ENCODE measurements at places on chromosomes 6 and 20.

GRCh38 chr20:24066076-24066700, 77.6 kb upstream of the GGTLC1 start:
- DNase-seq, result peak; percentile 35

DNA sequence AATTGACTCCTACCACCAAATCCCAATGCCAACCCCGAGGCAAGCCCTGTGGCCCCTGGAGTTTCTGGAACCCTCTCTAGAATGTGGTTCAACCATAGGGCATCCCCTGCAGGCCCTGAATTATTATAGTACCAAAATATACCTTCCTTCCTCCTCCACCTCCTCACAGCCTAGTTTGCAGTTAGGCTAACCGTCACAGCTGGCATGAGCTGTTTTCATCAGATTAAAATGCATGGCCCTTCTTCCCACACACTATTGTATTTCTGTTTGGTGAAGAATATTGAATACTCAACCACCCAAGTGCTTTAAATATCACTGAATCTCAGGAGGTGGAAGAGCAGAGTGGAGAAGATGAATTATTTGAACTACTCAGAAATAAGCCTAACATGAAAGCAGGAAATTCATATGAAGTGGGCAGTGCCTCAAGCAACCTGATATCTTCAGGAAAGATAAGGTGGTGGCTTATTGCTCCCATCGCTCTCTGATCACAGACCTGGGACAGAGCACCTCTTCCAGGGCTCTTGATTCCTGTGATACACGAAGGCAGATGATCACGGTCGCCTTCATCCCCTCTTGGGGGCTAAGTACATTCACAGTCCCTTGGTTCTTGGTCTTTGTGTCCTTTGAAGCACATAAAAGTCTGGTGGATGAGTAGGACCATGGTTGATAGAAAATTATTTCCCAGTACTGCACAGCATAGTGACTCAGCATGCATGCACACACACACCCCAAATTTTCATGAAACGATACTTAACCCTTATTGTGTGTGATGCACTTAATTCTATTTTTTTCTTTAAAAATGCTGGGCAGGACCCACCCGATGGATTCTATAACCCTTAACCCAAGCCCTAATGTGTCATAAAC, 90.9 kb downstream of the PSMG4 start:
- DNase-seq, result no peak

DNA sequence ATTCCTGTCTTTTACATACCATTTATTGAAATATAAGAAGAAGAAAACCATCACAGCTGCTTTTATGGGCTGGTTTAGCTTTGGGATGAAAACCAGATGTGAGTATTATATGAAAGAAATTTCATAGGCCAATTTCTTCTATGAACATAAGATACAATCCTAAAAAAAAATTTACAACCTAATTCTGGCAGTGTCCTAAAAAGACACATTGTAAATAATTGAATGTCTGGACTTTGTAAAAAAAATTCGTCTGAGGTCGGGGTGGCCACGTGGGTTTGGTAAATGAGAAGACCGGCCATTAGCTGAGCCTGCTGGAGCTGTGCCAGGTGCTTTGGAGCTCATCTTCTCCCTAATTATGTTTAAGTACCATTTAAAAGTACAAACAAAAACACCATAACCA, 26.8 kb downstream of the DACT2 start:
- no peak for DNase-seq

DNA sequence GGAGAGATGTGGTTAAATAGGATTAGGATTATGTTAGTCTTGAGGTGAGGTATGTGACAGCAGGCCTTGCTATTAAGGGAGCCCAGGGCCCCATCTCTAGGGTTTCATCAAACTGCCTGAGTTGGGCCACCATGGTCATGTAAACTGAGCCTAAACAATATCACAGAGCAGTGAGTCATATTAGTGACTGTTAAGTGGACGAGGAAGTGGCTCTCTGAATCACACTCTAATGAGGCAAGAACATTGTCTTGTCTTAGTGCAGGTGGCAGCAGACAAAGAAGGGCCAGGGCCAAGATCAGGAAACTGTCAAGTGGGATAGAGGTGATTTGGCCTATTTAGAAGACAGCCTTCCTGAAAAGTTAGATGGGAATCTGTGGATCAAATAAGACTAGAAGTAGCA, 23.1 kb downstream of the ENPP3 start:
- no peak for DNase-seq

- DNase-seq, result no peak
Observed at GRCh38 chr20:57193094-57193493, 73.3 kb downstream of the BMP7 start.

- DNase-seq, result no peak
Observed at GRCh38 chr6:91080871-91081270, 494.0 kb upstream of the MAP3K7 start.

GRCh38 chr6:25787428-25787827, 32.9 kb downstream of the SLC17A4 start:
- no peak for DNase-seq

- DNase-seq, result peak; percentile 65
Observed at GRCh38 chr20:51386586-51386985, 155.9 kb downstream of the NFATC2 start.

GRCh38 chr20:36549628-36549941, 8.3 kb downstream of the MYL9 start:
- no peak for DNase-seq

DNA sequence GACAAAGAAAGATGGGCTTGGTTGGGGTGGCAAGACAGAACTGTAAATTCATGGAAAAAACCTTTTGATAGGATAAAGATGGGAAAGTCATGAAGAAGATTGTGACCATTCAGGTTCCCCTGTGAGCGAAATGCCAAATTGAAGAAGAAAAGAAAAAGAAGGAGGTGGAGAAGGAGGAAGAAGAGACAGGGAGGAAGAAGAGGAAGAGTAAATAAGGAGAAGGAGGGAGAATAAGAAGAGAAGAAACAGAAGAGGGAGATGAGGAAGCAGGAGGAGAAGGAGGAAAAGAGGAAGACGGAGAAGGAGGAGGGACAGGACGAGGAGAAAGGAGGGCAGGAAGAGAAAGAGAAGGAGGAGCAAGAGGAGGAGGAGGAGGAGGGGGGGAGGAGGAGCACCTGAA, 199.8 kb downstream of the SLC24A3 start:
- no peak for DNase-seq

DNA sequence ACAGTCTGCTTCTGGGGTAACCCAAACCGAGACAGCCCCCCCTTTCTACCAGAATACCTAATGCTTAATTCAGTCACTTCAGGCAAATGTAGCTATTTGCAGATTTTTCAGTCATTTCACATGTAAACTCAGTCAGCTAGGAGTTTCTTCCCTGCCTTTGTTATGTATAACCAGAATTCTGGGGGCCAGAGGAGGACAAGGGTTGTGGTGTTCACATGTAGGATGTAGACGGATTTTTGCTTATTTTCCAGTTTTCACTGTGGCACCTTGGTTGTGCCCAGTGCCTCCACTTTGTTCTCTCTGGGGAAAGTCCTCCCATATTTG, 51.1 kb downstream of the PROKR2 start:
- no peak for DNase-seq

DNA sequence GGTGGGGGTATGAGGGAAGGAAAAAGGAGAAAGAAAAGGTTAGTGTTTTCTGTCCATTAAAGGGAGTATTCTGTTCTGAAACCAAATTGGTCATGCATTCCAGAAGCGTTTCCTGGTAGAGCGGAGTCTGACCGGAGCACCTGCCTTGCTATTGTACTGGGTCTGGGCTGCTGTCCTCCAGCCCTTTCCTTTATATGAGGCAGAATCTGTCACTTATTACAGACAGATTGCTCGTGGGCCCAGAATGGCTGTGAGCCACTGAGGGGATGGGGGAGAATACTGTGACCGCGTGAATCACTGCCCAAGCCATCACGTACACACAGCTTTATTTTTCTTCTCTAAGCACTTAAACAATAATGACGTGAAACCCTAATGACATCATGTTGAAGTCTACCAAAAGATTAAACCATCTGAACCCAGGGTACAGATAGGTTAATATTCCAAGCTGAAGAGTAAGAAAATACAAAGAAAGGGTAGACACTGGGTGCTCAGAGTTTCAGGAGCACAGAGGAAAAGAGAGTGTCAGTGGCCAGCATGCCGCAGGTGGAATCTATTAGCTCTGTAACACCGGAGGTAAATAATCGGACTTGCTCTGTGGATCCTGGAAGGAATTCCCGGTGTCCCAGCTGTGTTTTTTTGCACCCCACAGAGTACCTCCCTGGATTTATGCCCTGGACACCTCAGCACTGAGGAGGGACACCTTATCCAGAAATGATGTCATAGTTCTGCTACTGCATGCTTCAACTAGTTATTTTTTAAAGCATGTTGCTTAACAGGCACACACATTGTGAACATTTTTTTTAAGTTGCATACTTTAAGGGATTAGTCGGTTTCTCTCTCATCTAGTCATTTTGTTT, 573.3 kb downstream of the PKHD1 start:
- no peak for DNase-seq

DNA sequence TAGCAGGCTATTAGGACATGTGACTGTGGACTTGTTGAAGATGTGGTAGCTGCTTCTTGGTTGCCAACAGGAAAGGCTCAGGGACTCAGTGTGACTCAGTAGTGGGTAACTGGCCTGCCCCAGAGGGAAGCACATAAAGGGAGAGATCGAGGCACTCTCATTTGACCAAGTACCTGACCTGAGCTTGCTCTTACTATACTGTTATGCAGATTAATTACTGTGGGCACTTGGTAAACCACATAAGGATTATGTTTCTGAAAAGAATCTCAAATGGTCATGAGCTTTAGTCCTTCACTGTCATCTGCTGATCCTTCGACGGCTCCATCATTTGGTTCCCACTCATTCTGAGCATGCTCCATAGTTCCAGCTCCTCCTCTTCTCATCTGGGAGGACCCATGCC, 48.2 kb upstream of the RPL7L1 start:
- no peak for DNase-seq

- no peak for DNase-seq
Observed at GRCh38 chr6:160028487-160029275, 59.8 kb downstream of the IGF2R start.

DNA sequence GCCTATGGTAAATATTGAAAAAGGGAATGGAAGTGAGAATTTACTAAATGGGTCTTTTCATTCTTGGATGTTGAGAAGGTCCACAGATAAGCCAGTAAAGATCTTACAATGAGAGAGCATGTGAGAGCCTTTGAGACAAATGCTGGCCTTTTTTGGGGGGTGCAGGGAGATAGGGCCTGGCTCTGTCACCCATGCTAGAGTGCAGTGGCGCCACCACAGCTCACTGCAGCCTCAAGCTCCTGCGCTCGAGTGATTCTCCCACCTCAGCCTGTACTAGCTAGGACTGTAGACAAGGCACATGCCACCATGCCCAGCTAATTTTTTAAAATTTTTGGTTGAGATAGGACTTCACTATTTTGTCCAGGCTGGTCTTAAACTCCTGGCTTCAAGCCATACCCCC, 63.2 kb upstream of the TMEM181 start:
- DNase-seq, result no peak

GRCh38 chr6:153625089-153625488, 414.0 kb upstream of the OPRM1 start:
- no peak for DNase-seq

GRCh38 chr6:142796571-142796970, 148.4 kb downstream of the HIVEP2 start:
- no peak for DNase-seq

GRCh38 chr6:22557007-22557406, 12.4 kb upstream of the HDGFL1 start:
- no peak for DNase-seq

- DNase-seq, result no peak
Observed at GRCh38 chr6:15736297-15736696, 73.5 kb upstream of the DTNBP1 start.

GRCh38 chr6:32226434-32226833, 2.6 kb upstream of the NOTCH4 start:
- DNase-seq, result no peak

DNA sequence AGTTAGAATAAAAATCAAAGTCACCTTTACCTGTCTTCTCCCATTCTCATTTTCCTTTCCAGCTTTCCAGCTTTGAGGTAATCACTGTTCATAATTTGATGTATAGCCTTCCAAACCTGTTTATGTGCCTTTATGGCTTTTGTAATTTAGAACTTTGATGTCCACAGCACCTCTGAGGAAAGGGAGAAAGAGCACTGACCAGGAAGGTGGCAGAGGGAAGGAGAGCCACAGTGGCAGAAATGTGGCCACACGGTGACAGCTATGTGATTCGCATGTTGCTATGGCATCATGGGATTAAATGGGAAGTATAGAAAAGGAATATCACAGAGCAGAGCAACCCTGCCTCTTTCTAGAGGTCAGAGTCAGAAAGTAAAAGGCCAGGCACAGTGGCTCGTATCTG, 51.7 kb upstream of the PLCG1 start:
- DNase-seq, result no peak

- DNase-seq, result no peak
Observed at GRCh38 chr6:33886673-33887144, 82.9 kb upstream of the MLN start.

GRCh38 chr6:148177589-148178233, 164.9 kb upstream of the SASH1 start:
- DNase-seq, result peak; percentile 41

GRCh38 chr6:132490478-132491204, 22.3 kb downstream of the STX7 start:
- DNase-seq, result no peak

GRCh38 chr6:125948455-125948854, 8.1 kb upstream of the HINT3 start:
- DNase-seq, result no peak

DNA sequence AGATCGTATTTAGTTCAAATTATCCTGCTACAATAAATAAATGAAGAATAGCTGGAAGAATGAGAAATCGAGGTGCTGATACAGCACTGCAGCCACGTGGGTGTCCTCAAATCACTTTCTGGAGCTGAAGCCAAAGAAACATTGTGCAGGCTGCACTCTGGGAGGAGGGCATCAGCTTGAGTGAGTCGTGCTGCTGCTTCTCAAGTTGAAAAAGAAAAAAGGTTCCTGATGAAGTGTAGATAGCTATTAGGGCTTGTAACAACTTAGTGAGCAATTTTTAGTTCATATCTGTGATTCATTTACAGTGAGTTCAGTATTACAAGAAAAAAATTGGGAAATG, 40.5 kb downstream of the DSE start:
- no peak for DNase-seq

DNA sequence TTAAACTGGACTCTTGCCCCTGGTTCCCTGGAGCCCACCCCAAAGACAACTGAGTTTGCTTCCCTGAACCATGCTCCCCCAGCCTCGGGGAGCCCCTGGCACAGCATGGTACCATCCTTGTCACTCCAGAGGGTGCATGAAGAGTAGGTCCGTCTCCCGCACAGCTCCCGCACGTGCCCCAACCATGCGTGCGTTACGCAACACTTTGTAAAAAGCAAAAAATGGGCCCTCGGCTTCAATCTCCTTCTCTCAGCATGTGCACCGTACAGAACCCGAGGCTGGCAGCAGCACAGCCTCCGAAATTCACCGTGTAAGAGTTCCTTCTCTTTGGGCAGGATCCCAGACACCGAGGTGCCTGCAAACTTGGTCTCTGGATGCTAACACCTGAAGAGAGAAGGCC, 5.6 kb downstream of the PMEPA1 start:
- DNase-seq, result no peak

- no peak for DNase-seq
Observed at GRCh38 chr6:63705707-63706106, 70.1 kb downstream of the PHF3 start.

Measured in activated T-cell treated with anti-CD3 and anti-CD28 coated beads, Interleukin-2, amount 50 U/mL, for 48 hours (primary cell).